CD8-positive, alpha-beta memory T cell (primary cell): ENCODE measurements at places on chromosomes 3 and 15.

DNA sequence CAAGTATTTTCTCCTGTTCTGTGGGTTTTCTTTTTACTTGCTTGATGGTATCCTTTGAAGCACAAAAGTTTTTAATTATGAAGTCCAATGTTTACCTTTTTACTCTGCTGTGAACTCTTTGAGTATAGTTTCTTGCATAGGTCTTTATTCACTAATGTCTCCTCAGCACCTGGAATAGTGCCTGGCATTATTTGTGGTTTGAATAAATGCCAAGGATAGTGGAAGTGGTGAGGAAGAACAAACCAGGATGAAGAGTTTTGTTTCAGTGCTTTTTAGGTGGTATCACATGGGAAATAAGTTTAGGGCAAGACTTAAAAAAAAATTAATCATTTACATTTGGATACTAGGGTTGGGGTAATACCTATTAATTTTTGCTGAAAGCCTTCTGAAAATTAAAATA, 25.7 kb downstream of the GPD1L start:
- no peaks in the 10 kb centered on the region for H3K36me3 ChIP-seq
- H3K27ac ChIP-seq = no peak overlapping the region
- DNase-seq = no peak
- no peaks in the 10 kb centered on the region for H3K4me1 ChIP-seq

GRCh38 chr3:73449774-73450173, 175.0 kb downstream of the PDZRN3 start:
- no peaks in the 10 kb centered on the region for H3K36me3 ChIP-seq
- H3K27ac ChIP-seq = no peak overlapping the region
- H3K4me3 ChIP-seq = no peak overlapping the region
- H3K4me1 ChIP-seq = no peaks in the 10 kb centered on the region
- H3K27me3 ChIP-seq = no peaks in the 10 kb centered on the region
- no peak for DNase-seq

DNA sequence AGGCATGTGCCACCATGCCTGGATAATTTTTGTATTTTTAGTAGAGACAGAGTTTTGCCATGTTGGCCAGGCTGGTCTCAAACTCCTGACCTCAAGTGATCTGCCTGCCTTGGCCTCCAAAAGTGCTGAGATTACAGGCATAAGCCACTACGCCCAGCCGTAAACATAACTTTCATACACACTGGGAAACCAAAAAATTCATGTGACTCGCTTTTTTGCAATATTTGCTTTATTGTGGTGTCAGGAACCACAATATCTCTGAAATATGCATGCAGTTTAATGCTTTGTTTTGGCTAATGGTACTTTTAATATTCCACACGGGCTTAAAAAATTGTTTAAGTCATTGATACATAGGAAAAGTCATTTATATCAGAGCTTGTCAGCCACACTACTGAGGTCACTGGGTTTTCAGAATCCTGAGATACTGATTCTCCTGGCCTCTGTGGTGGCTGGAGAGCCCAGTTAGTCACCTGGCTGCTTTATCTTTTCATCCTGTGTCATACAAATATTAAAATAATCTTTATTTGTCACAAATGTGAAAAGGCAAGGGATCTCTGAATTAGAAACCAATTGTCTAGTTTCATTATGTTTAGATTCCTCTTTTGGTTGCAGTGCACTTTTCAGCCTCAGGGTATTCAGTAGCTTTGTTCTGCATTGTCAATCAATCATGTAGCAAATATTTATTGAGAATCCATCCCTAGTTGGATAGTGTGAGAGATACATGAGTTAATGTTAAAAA, 10.0 kb downstream of the TMEM62 start:
- peaks cover 12% of the 10 kb centered on the region for H3K36me3 ChIP-seq
- H3K27ac ChIP-seq = no peak overlapping the region
- peaks cover 14% of the 10 kb centered on the region for H3K4me1 ChIP-seq
- no peak for DNase-seq
- H3K27me3 ChIP-seq = no peaks in the 10 kb centered on the region
- H3K4me3 ChIP-seq = no peak overlapping the region

DNA sequence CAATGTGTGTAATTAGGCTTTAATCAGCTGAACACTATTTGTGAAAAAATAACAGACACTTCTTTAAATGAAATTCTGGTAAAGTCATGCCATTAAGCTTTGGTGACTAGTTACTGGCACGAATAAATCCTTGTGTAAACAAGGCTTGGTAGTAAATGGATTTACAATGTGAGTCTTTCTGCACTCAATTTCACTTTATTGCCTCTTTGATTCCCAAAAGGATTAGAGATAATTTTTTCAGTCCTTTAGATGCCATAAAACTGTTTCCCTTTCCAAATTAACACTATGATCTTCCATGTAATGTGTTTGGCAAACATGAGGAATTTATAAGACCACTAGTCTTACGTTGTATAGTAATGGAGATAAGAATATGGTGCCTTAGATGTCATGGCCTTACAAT, 339.5 kb upstream of the DNAJC19 start:
- H3K4me1 ChIP-seq = no peaks in the 10 kb centered on the region
- H3K4me3 ChIP-seq = no peak overlapping the region
- no peak for DNase-seq
- H3K36me3 ChIP-seq = no peaks in the 10 kb centered on the region
